ENCODE measurements at places on chromosomes 11 and 22.

GRCh38 chr11:69203901-69204245 lies 48.1 kb downstream of the SMIM38 start:
- DNase-seq, result no peak

- no peak for DNase-seq
These were observed 33.4 kb upstream of the EIF3D start for GRCh38 chr22:36562261-36562835.

GRCh38 chr11:90423378-90423777 lies 200.5 kb upstream of the CHORDC1 start:
- DNase-seq, result peak; percentile 39

GRCh38 chr11:64747961-64748665 lies 4.2 kb upstream of the RASGRP2 start:
- DNase-seq, result no peak

- DNase-seq, result no peak
These were observed 167.4 kb upstream of the NTM start for GRCh38 chr11:131203040-131203439.

- no peak for DNase-seq
These were observed 12.9 kb downstream of the NAV2 start for GRCh38 chr11:19725379-19726079.

DNA sequence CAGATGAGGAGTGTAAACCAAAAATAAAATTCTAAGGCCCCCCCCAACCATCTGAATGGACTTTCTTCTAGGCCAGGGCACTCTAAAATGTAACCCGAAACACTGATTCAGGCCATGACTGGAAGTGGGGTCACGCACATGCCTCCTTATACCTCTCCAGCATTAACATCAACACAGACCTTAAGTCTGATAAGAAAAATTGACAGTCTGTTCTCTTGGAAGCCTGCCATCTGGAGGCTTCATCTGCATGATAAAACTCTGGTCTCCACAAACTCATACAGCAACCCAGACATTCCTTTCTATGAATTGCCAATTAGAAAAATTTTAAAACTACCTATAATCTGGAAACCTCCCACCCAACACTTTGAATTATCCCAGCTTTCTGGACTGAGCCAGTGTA lies 3.9 kb upstream of the SERGEF start:
- DNase-seq, result no peak

GRCh38 chr11:35337136-35337913 lies 82.0 kb downstream of the SLC1A2 start:
- no peak for DNase-seq

DNA sequence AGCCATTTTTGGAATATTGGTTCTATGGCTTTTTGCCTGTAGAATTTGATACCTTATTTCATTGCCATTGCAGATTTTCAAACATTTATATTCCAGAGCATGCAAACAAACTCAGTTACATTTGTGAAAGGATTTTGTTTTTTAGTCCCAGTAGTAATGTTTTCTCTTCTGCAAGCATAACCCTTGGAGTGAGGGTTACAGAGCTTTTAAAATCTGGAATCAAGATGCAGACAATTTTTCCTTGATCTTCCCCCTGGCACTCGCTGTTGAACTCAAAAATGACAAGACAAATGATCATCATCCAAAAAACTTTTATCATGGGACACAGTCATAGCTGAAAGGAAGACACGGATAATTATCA lies 20.8 kb downstream of the BBOX1 start:
- no peak for DNase-seq

- no peak for DNase-seq
These were observed 47.5 kb downstream of the CDKN1C start for GRCh38 chr11:2838091-2838490.

DNA sequence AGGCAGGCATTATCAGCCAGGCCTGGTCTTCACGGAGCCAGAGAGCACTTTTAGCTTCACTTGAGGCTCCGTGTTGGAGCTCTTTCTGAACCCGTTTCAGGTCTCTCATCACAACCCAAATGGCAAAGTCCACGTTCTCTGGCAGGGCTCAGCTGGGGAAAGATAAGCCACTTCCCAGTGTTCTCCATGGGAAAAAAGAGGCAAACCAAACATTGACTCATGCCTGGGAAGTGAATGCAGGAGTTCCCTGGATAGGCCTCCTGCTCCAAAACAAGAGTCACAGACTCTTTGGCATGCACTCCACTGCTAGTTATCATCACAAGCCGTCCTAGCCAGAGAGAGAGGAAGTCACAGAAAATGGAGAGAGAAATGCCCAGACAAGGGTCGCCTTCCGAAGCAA lies 11.6 kb downstream of the OPCML start:
- no peak for DNase-seq

- DNase-seq, result no peak
These were observed 443.5 kb downstream of the SOX6 start for GRCh38 chr11:15912825-15913224.

DNA sequence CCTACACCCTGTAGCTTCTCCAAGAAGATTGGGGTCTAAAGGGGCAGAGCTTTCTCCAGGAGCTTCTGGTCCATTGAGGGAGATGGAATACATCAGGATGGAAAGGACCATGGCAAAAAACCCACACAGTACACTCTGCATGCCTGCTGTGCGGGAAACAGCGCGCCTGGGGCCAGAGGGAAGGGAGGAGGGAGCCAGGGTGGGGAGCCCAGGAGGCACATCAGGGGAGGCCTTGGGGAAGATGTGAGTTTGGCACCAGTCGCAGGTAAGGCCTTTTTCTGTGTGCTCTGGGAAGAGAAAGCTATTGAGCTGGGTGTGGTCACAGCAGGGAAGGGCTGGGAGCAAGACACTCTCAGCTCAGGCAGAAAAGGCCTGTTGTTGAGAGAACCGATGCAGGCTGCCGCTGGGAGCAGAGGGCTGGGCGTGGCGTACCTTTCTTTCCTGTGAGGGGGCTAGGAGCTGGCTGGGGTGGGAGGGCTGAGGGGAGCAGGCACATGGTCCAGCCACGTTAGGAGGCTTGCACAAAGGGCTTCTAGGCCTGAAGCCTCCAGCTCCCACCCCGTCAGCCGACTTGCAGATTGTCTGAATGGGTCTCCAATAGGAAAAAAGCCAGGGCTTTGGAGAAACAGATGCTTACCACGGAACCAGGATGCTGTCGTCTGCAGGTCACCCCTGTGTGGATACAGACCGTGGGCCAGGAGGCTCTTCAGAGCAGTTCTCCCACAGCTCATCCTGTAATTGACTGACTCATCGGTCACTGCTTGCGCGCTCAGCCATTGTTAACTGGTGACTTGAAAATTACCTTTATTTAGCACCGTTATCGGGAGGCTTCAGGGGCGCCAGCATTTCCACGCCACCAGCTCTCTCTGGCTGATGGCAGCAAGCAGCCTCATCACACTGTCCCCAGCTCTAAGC lies 237.3 kb downstream of the ST3GAL4 start:
- DNase-seq, result peak; percentile 86

GRCh38 chr22:17974087-17974486 lies 50.3 kb downstream of the MICAL3 start:
- DNase-seq, result no peak

DNA sequence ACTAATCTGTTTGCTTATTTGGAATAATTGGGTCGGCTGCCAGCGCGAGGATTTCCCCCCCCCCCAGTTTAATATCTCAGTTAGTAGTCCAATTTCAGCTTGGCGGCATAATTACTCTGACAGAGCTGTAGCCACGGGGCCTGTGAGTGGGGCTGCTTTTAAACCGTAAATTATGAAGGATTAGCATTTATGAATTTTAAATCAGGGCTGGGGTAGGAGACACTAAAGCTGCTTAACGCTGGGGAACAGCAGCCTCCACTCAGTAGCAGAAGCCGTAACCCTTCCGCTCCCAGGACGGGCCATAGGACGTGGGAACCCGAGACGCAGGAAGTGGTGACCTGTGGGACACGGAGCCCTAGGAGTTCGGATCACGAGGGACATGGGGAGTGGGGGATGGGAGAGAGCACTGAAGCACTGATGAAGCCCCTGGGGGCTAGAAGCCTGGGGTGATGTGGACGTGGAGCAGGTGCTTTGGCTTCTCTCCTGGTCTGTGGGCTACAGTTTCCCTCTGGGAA lies 66.2 kb upstream of the LMO1 start:
- peak; percentile 49 for DNase-seq

DNA sequence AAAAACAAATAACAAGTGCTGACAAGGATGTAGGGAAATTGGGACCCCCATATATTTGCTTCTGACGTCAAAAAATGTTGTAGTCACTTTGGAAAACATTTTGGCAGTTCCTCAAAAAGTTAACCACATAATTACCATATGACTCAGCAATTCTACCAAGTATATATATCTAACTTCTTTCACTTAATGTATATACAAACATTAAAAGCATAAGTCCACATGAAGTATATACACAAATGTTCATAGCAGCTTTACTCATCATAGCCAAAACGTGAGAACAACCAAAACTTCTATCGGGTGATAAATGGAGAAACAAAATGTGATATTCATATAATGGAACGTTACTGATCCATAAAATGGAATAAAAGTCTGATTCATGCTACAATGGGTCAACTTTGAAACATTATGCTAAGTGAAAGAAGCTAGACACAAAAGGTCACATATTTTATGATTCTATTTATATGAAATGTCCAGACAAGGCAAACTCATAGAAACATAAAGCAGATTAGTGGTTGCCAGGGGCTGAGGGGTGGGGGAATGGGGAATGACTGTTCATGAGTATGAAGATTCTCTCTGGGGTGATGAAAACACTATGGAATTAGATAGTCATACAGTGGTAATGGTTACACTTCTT lies 48.7 kb upstream of the TEAD1 start:
- DNase-seq, result no peak

DNA sequence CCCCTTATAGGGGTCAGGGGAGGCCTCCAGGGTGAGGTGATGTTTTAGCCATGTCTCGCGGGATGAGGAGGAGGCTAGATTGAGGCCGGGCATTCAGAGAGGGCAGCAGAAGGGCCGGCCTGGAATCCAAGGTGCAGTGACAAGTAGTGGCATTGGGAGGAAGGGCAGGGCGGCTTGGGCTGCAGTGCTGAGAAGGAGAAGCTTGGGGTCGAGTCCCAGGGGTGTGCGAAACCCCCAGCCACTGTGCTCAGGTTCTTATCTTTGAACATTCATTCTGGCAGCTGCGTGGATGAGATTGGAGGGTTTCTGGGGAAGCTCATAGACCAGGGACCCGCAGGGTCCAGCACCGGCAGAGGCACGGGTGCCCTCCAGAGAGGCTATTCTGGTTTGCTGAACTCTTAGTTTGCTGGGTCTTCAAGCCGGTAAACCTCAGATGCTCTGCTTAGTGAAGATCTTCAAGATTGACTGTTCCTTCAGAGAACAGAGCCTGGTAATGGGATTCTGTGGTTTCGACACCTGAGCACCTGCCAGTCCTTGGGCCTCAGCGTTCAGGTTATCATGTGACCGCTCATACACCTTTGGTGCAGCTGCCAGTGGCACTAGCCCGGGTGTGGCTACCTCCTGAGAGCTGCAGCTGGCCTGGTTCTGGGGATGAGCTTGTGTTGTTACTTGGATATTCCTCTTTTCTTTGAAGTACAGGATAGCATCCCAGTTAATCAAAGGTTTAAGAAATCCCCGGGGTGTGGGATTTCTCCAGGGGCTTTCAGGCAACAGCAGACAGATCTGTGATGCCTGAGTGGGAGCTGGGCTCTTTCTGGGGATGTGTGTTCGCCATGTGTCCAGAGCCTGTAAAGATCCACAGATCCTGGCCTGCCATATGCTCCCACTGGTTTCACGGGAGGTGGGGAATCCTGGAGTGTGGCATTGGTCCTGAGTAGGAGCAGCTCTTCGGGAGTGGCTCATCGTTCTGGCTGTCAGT lies 152.8 kb downstream of the TBC1D22A start:
- peak; percentile 68 for DNase-seq

DNA sequence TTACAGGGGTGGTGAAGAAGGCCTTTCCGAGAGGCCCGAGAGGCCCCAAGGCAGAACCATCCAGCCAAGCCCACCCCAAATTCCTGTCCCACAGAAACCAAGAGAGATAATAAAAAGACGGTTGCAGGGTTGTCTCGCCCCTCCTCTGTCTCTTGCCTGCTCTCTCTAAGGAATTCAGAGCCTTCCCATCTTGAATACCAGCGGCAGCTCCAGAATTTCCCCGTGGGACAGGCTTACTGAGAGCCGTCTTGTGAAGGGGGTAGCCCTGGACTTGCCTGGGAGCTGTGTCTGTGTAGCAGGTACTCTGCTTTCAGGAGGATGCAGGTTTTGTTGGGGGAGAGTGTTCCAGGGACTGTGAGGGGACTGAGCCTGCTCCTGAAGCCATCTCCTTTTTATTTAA lies 9.6 kb upstream of the EIF3D start:
- DNase-seq, result no peak

GRCh38 chr11:112004389-112004788 lies 20.8 kb upstream of the DLAT start:
- DNase-seq, result no peak

DNA sequence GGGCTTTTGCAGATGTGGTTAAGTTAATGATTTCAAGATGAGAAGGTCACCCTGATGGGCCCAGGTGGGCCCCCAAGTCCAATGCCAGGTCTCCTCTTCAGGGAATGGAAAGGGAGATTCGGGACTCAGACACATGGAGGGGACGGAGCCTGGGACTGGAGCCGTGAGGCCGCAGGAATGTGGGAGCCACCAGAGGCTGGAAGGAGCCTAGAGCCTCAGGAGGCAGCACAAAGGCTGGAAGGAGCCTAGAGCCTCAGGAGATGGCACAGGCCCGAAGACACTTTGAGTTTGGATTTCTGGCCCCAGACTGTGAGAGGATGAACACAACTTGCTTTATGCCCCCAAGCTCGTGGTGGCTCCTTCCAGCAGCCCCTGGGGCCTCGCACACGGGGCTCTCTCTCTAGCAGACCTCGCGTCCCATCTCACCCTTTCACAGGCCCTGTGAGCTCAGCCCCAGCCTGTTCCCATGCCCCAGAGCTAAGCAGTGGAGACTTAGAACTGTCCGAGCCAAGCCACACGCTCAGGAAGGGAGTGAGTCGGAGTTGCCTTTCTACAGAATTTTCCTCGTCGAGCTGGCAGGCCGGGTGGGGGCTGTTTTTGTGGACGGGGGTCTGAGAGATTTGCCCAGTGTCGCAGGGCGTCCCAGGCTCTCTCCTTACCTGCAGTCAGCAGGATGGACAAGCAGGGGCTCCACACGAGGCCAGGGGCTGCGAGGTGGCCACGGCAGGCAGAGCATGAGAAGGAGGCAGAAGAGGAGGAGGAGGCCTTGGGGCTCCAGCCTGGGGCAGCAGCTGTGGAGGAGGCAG lies 937.6 kb downstream of the BRD1 start:
- no peak for DNase-seq

GRCh38 chr11:13055200-13055599 lies 46.1 kb downstream of the RASSF10 start:
- no peak for DNase-seq

Measured in DMS79 treated with DMSO at 0.1 percent for 48 hours (cell line).